T-helper 9 cell (primary cell): ENCODE measurements at places on chromosomes 12 and 14.

- no peak for DNase-seq
These were observed 25.3 kb downstream of the GNS start for GRCh38 chr12:64733857-64734256.

- no peak for DNase-seq
These were observed 4.2 kb upstream of the GLRX5 start for GRCh38 chr14:95530473-95531276.

DNA sequence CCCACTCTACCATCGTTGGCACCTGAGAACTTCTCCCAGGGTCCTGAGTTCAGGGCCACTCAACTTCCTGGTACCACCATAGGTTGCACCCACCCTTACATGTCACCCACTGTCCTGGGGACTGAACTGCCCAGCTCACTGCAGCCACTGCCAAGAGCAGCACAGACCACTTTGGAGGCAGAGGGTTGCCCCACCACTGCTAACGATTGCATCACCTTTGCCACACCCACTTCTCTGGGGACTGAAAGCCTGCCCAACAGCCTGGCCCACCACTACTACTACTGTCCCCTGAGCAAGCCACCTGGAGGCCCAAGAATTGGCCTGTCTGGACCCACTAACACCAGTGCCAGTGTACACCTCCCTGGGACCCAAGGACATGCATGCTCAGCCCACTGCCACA lies 27.6 kb downstream of the CACNA2D4 start:
- no peak for DNase-seq

DNA sequence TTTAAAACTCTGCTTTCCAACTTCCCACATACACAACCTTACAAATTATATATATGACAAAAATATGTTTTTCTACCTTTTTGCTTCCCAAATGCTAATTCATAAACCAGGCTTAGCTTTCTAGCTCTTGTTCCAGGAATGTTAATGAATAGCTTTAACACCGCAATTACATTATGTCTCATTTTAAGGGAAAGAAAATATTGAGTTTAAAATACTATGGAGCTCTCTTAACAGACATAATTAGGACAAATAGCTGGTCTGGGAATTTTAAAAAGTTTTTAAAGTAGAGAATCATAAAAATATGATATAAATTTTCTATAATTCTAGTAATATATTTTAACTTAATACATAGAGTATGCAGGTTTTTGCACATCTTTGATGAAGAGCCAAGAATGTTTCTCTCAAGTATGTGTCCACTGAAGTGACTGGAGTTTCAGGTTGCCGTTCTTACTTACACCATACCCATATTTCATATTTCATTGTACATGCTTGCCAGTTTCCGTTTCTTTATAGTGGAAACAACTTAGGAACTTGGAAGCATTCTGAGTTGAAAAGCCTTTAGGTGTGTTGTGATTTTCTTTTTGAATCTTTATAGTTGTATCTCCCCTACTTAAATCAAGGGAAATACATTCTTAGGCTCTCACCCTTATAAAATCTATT lies 90.6 kb upstream of the SLCO1C1 start:
- DNase-seq: no peak

DNA sequence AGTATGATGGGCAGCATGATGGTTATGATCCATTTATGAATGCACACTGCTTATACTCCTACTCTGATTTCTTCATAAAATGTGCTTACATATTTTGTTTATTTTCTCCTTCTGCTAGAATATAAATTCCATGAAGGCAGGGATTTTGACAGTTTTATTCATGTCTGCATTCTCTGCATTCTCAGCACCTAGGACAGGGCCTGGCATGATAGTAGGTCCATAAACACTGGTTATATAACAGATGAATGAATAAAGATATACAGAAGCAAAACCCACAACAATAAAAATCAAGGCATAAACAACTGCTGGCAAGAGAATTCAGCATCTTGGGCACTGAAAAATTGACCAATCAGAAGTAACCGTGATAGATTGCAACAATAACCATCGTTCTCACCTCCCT lies 115.4 kb downstream of the WIF1 start:
- no peak for DNase-seq

GRCh38 chr14:94423453-94424056 lies 29.0 kb downstream of the SERPINA11 start:
- peak; percentile 3 for DNase-seq

DNA sequence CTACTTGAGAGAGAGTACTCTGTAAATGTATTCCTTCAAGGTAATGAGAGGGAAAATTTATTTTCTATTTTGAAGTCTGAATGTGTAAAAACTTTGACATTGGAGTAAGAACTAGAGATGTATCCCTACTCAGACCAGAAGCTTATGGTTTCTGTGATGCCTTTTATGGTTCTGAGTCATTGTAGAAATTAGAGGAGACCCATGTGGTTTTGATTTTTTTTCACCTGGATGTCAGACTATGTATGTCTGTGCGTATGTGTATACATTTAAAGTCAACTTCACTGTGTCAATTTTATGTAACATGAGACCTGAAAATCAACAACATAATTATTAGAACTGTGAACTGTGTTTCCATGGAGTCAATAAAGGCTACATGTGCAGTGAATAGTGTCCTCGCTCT lies 302.0 kb downstream of the TRHDE start:
- no peak for DNase-seq

- DNase-seq: no peak
These were observed 56.6 kb upstream of the SLC6A15 start for GRCh38 chr12:84969226-84969625.

GRCh38 chr14:82342596-82342995 lies 808.9 kb upstream of the SEL1L start:
- DNase-seq: no peak

- no peak for DNase-seq
These were observed 235.7 kb downstream of the TTC8 start for GRCh38 chr14:89060191-89060590.

DNA sequence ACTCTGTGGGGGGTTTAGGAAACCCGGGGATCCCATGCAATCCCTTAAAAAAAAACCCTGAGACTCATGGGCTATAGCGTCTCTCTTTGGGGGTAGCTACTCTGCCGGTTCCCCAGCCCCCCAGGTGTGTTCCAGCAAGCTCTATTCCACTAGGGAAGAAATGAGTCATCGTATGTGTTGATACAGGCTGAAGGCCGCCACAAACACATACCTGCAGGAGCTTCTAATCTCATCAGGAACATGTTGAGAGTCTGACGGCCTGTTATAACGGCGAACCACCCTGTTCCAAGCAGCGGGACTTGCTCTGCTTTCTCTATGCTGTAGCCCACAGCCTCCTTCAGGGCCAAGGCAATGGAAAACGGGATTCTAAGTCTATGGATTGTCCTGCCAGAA lies 977 bp upstream of the KRT5 start:
- no peak for DNase-seq

- DNase-seq: no peak
These were observed 104.5 kb downstream of the TGFB3 start for GRCh38 chr14:75877292-75877691.

GRCh38 chr14:52003324-52003723 lies 14.0 kb downstream of the RTRAF start:
- DNase-seq: no peak

DNA sequence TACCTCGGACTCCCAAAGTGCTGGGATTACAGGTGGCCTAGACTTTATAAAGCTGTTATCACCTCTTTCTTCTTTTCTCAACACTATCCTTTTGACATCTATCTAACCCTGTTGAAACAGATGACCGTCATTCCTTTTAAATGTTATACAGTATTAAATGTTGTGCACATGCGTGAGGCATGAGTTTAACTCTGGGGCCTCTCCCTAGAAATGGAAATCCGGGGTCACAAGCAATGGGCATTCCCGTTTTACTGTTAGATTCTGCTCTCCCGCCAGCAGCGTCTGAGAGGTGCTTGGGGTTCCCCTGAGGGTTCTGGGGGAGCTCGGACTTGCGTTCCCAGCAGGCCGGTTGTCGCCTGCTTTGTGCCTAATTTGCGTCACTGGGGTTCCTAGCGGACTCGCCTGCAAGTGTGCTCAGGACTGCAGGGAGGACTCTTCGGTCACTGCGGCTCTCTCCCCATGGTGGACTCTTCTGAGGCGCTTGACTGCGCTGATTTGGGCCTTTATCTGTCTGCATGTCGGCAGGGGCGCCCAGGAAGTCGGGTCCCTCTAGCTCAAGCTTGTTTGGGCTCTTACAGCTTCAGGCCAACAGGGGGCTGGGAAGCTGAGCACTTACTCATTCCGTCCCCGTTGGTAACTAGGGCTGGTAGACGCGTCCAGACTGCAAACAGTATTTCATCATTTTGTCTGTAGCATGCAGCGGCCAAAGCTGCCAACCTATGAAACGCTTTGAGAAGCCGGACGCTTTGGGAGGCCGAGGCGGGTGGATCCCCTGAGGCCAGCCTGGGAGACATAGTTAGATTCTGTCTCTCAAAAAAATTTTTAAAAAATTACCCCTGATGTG lies 1.2 kb upstream of the RAN start:
- DNase-seq: peak; percentile 40

DNA sequence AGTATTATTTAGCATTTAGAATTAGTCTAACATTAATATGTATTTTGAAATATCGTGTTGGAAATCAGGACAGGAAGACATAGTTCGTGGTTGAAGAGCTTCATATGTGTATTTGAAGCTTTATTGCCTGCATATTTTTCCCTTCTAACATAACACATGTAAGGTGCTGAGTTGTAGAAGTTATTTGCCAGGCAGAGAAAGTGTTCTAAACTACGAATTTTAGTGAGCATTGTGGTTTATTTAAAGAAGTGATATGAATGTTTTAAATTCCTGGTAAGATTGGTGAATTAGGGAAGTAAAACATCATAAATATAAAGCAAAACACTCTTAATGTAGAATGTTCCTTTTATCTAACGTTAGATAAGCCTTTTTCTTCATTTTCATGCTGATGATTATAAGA lies 2.5 kb downstream of the RASSF3 start:
- no peak for DNase-seq
